Left renal pelvis (tissue), 4 donors: ENCODE measurements at places on chromosomes 2 and 18. TPM values are rescaled to one million over a fixed set of nuclear protein-coding genes. Genes with fewer than 3 reads are reported as not detected.

UXS1 gene
- polyA plus RNA-seq: 81.5 TPM

FRZB gene
- 20.6 TPM for polyA plus RNA-seq

SNRPD1 gene
- 131 TPM for polyA plus RNA-seq

CHN1 gene
- polyA plus RNA-seq: 18.4 TPM

KCNG2 gene
- 0.14 TPM for polyA plus RNA-seq

GPR17 gene
- 1.3 TPM for polyA plus RNA-seq

TCF23 gene
- 0.59 TPM for polyA plus RNA-seq

MC5R gene
- polyA plus RNA-seq: 0.47 TPM

TRIM54 gene
- 6.4 TPM for polyA plus RNA-seq

RESP18 gene
- polyA plus RNA-seq: not detected

GALNT5 gene
- polyA plus RNA-seq: 0.79 TPM

CCT4 gene
- polyA plus RNA-seq: 134 TPM

NETO1 gene
- 1.1 TPM for polyA plus RNA-seq

GFPT1 gene
- polyA plus RNA-seq: 35.2 TPM

TMEM37 gene
- polyA plus RNA-seq: 65.3 TPM

SP140 gene
- polyA plus RNA-seq: 0.55 TPM

POTEC gene
- polyA plus RNA-seq: 0.03 TPM

GPR155 gene
- polyA plus RNA-seq: 2.6 TPM

SERPINB10 gene
- 0.26 TPM for polyA plus RNA-seq

HJURP gene
- polyA plus RNA-seq: 18.7 TPM

ALLC gene
- polyA plus RNA-seq: not detected

RGPD3 gene
- polyA plus RNA-seq: 0.63 TPM

STAT4 gene
- 9.2 TPM for polyA plus RNA-seq

SKOR2 gene
- polyA plus RNA-seq: not detected

UGGT1 gene
- polyA plus RNA-seq: 37.9 TPM

ABCG8 gene
- 0.86 TPM for polyA plus RNA-seq

HMSD gene
- polyA plus RNA-seq: 2.0 TPM

GRHL1 gene
- 8.0 TPM for polyA plus RNA-seq

KIAA2012 gene
- polyA plus RNA-seq: 0.17 TPM

CHST9 gene
- polyA plus RNA-seq: 1.7 TPM

ELOA2 gene
- not detected for polyA plus RNA-seq

SLC14A1 gene
- 9.9 TPM for polyA plus RNA-seq

B4GALT6 gene
- polyA plus RNA-seq: 23.1 TPM

KIF5C gene
- 2.9 TPM for polyA plus RNA-seq

ANO7 gene
- 1.9 TPM for polyA plus RNA-seq

ACKR3 gene
- polyA plus RNA-seq: 54.6 TPM

CCDC150 gene
- polyA plus RNA-seq: 6.6 TPM

ATP6V1C2 gene
- 6.5 TPM for polyA plus RNA-seq

EN1 gene
- not detected for polyA plus RNA-seq
